Esophagus mucosa (tissue), 1 donor: ENCODE measurements at places on chromosomes 5 and 9. TPM values are rescaled to one million over a fixed set of nuclear protein-coding genes. Genes with fewer than 3 reads are reported as not detected.

DNA sequence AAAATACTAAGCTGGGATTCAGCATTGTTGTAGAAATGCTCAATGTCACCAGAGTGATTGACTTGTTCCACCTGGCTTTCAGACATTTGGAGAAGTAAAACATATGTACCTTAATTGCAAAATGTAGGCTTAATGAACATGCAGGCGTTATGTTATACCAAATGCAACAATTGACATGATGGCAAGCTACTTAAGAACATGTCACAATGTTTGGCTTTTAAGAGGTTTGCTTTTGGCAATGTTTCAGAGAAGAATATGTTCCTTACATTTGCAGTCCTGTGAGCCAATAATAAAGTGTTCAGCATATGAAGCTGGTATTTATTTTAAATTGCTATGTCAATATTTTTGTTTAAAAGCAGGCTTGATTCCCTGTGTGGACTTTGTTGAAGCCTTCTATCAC, 111.7 kb upstream of the NUDT12 start:
- ATAC-seq = no peak

- ATAC-seq = no peak
Measured at GRCh38 chr5:106862450-106863193, 808.1 kb downstream of the EFNA5 start.

- ATAC-seq = no peak
Measured at GRCh38 chr9:114945616-114946412, 15.4 kb upstream of the TNFSF8 start.

- no peak for ATAC-seq
Measured at GRCh38 chr5:3852161-3852916, 256.7 kb downstream of the IRX1 start.

GRCh38 chr9:136777359-136777758, 13.0 kb upstream of the LCN15 start:
- ATAC-seq = no peak

DNA sequence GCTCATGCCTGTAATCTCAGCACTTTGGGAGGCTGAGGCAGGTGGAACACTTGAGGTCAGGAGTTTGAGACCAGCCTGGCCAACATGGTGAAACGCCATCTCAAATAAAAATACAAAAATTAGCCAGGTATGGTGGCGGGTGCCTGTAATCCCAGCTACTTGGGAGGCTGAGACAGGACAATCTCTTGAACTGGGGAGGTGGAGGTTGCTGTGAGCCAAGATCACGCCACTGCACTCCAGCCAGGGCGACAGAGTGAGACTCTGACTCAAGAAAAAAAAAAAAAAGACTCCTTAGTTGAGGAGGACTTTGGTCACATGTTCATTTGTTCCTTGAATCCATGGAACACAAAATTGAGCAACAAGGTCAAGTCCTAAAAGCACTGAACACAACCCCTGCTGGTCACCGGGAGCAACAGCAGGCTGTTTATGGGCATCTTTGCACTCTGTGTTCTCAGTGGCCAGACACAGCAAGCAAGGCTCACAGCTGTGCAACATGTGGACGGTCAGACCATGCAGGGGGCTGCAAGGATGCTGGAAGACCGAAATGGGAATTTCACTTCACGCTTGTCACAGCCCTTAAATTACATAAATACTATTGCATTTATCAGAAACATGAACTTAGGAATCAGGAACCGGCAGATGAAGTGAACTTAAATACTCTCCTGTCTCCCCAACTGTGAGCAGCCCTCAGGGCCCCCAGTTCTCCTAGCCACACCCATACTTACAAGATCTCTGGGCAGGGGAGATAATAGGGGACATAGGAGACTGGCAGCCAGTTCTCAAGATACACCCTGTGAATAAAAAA, 2.8 kb downstream of the GBGT1 start:
- peak; percentile 70 for ATAC-seq

- peak; percentile 92 for ATAC-seq
Measured at GRCh38 chr9:5851445-5851844, 18.5 kb upstream of the ERMP1 start.

DNA sequence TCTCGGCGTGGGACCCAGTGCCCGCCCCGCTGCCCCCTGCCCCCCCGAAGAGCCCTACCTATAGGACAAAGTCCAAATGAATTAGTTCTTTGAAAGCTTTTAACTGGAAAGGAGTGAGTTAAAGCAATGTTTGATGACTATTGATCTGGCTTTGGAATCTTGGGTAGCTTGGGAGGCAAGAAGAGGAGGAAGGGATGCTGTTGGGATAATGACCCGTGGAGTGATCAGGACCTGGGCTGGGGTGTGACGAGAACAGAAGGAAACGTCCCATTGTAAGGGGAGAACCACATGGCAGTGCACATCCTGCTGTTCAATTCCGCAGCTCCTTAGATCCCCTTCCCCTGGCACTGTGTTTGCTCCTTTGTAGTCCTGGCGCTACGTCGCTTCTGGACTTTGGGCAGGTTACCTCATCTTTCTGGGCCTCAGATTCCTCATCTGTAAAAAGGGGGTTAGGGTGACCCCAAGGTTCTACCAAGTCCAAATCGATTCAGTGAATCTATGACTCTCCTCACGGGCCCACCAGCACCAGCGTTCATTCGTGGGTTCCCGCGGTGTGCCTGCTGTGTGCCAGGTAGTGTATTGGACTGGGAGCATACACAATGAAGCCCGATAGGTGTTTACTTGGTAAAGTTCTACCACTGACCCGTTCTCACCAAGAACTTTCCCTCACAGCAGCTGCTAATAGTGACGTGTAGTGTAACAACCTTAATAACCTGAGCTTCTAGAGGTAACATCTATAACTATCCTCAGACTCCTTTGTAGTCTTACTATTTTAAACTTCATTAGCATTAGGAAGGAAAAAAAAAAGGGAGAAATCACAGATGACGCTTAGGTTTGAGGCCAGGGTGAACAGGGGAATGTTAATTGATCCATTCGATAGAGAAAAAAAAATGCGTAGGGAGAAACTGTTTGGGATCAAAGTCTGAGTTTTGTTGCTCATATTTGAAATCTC, 1.1 kb upstream of the NADK2 start:
- no peak for ATAC-seq

DNA sequence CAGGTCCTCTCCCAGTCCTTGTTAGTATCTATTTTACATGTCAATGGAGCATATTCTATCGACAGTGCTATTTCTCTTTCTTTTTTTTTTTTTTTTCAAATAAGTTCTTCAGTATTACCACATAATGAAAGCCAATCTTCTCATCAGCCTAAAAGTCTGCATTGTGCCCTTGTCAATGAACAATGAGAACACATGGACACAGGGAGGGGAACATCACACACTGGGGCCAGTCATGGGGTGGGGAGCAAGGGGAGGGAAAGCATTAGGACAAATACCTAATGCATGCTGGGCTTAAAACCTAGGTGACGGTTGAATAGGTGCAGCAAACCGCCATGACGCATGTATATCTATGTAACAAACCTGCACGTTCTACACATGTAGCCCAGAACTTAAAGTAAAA, 47.7 kb upstream of the TEX48 start:
- no peak for ATAC-seq

DNA sequence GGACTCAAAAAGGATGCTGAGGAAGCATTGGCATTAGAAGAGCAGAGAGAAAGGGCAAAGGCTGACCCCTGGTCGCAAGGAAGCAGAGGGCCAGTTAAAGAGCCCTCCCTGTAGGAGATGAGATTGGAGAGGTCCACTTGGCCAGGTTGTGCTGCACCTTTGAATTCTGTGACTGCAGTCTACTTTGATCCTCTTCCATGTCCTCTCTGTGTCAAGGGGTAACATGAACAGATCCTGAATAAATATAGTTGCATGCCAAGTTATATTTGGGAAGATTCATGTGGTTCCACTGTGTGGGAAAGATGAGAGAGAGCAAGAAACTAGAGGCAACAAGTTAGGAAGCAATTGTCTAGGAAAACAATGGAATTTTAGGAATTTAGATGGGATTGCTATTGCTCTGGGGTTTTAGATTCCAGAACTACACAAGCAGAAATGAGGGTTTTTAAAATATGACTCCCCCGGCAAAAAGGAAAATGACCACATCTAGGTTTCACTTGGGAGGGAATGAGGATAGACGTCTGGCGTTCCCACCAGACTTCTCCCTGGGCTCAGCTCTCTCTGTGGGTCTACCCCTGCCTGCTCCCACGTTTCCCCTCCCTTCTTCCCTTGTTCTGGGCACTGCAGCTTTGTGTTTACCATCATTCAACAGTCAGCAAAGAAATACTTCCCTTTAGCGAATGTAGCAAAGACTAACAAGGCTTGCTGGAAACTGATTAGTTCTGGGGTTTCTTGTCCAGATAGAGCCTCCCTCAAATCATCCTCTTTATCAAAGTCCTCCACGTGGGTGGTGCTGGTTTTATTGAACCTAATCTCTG, 63.6 kb downstream of the SNX18 start:
- ATAC-seq = no peak

DNA sequence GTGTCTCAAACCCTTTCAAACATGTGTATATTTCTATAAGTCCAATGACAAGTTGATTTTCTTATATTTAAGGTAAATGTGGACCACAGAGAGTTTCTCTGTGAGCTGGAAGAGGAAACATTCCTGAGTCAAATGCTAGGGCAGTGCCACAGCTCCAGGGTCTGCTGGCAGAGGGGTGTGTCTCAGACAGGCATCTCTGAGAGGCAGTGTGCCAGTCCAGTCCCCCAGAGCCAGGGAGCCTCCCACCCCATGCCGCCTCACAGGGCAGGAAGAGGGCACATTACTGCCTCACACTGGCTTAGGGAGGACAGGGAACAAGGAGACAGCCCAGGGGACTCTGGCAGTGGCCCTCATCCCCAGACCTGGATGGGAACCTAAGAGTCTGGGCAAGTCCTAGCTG, 120.2 kb downstream of the TENT4A start:
- ATAC-seq = no peak

DNA sequence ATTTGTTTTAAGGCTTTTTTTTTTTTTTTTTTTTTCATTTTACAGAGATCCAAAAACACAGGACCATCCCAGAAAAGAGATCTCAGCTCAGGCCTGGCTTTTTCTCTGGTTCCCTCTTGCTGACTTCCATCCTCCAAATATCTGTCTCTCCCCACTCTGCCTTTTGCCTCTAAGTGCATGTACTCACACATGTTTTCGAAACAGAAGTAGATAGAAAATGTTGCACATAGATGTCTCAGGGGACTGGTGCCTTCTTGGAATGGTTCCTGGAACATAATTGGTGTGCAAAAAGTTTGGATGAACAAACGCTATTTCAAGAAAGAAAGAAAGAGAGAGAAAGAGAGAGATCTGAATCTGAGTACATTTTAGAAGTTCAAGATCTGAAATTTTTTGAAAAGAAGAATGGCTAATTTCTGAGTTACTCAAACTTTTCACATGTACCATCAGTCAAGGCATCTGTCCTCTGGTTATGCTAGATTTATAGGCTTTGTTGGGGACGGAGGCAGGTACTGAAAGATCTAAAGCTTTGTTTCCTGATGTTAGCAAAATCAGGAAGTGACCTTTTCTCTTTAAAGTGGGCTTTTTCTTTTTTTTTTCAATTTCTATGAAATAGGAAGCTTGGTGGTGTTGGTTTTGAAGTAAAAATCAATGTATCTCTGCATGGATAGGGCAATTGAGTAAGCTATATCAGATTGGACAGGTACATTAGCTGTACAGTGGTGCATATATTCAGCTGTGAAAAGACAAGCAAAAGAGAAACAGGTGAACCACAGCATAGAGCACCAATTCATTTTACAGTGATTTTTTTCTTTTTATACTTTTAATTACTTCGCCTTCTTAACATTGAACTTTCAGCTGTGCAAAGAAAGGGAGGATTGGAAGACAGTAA, 8.5 kb upstream of the TNFSF8 start:
- ATAC-seq = no peak

DNA sequence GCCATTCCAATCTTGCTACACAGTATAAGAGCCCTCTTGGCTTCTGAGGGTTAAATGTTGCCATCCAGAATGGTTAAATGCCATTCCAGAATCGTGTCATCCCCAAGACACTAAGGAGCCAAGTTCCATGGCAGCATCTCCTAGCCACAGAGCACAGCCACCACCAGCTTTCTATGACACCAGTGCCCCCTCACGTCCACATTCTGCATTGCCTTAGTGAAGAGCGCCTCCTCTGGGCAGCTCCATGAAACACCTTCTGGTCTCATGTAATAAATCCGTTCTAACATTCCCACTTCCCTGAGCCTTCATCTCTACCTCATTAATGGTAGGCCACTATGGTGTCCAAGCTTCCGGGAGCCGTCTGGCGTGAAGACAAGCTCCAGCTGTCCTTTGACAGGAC, 12.4 kb downstream of the CBY3 start:
- peak; percentile 78 for ATAC-seq

Gene RNF180
- 2.8 TPM for total RNA-seq

Gene TLX3
- not detected for total RNA-seq

Gene COL15A1
- total RNA-seq = 7.5 TPM
